Left lung (tissue), 14 donors: ENCODE measurements at places on chromosomes 16 and 17.

DNA sequence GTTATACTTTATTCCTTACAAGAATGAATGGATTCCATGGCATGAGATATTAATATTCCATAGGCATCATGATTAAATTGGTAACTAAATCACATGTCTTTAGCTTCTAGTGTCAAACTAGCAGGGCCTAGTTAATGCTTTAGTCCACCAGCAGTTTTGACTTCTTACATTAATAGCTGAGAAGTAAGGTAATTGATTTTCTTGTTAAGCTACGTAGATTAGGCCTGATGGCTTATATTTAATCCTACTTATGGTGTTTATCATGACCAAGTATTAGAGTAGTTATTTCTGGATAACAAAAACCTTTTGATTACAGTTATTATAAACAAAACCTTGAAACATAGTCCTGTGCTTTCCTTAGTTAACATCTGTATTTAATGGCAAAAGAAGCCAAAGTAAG is 184.5 kb downstream of the TANC2 start:
- no peak for DNase-seq

DNA sequence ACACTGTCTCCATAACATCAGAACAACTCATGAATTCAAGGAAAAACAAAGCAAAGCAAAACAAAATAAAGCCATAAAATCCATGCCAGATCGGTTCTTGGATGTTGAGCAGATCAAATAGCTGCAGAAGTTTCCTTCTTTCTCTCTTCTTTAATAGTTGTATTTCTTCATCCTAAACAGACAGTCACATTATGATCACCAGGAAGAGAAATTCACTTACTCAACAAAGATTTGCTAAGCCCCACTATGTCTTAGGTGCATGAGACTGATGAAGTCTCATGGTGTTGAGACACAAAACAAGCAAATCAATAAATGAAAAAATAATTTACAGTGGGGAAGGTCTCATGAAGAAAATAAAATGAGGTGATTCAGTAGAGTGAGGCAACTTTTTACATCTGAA is 72.8 kb downstream of the WIPI1 start:
- no peak for DNase-seq

GRCh38 chr17:29640981-29641642 is 18.4 kb upstream of the CORO6 start:
- DNase-seq, result no peak

DNA sequence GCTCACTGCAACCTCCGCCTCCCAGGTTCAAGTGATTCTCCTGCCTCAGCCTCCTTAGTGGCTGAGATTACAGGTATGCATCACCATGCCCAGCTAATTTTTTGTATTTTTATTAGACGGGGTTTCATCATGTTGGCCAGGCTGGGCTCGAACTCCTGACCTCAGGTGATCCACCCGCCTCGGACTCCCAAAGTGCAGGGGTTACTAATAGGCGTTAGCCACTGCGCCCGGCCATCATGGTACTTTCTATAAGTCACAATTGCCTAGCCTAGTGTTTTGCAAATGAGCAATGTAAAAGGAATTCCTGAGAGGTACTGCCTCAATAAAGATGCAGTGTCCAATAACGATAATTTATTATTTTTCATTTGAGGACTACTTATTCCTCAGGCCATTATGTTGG is 13.9 kb upstream of the PSMC3IP start:
- no peak for DNase-seq

DNA sequence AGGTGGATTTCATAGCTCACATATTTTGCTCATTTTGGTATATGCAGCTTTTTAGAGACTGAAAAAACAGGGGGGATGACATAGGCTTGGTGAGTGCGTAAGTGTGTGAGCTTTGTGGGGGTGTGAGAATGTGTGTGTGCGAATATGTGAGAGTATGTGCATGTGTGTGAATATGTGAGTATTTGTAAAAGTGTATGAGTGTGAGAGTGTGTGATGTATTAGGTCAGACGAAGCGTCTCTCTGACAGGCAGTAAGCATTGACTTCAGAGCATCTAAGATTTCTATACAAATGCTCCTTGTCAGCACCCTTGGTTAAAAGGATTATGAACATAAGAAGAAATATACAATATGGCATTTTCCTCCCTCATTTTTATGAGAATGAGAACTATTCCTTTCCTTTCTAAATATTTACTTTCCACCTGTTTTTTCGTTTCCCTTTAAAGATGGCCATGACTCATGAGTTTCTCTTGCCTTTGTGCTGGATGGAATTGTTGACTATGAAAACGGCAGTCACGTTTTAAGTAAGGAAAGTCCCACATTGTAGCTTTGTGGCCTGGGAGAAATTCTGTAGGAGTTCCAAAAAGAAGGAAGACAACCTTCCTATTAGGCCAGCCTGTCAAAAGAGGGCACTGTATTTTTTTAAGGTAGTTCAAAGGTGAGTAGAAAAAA is 276.4 kb downstream of the FOXL1 start:
- no peak for DNase-seq

DNA sequence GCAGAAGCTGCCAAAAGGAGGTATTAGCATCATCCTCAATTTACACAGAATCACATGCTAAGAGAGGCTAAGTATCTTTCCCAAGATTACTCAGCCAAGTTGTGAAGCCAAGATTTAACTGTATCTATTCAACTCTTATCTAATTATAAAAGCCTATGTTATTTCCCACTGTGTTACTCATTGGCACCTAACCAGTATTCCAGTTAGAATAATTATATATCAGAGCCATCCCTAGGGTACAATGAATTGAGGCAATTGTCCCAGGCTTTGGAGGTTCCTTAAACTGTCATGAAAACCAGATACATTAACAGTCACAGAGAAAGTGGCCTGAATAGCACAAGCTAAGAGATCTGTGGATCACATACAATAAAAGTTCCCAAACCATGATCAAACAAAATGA is 10.9 kb upstream of the AMFR start:
- no peak for DNase-seq

DNA sequence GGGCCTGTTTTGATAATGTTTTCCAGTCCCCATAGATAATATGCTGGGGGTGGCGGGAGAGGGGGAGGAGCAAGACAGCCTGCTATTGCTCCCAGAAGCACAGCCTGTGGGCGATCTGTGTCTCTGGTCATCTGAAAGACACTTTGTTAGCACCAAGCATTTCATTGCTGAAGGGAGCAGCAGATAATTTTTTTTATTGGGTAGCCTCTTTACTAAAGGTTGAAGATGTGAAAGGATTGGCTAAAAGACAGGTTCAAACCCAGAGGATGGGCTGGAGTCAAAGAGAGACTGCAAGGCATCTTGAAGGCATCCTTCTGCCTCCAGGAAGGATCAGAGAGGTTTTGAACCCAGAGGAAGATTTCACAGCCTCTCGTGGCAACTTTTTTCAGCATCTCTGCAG is 60.6 kb downstream of the C17orf67 start:
- no peak for DNase-seq

DNA sequence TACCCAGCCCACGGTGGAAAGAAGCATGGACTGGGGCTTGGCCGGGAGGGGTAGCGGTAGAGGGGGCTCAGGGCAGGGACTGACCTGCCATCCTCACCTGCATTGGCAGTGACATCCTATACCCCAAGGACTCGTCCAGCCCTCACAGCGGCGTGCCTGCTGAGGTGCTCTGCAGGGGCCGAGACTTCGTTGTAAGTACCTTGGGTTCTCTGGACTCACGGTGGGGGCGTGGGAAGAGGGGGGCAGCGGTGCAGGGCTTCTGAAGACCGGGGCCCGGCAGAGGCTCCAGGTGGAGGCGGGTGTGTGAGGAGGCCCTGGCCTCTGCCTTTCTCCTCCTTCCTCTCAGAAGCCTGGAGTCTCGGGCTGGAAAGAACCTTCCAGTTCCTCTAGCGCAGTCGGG is 25.5 kb downstream of the POLR3E start:
- no peak for DNase-seq

- DNase-seq, result peak; percentile 30
These were observed 18.5 kb upstream of the ARHGAP27 start for GRCh38 chr17:45451131-45451530.

DNA sequence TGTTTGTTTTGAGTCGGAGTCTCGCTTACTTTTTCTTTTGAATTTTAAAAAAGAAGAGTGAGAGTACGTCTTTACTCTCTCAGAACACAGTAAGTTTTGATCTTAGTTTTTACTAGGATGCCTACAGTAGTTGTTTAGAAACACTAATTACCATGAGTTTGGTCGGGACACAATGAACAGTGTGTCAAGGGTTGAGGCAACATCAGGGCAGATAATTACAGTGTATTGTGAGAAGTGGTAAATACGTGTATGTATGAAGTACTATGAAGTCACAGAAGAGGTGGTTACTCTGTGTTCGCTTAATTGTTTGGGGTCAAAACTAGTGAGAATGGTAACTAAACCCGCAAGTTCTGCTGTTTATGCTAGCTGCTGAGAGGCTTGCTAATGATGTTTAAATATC is 18.2 kb downstream of the PAFAH1B1 start:
- no peak for DNase-seq

GRCh38 chr16:67403976-67404555 is 10.8 kb upstream of the TPPP3 start:
- no peak for DNase-seq

DNA sequence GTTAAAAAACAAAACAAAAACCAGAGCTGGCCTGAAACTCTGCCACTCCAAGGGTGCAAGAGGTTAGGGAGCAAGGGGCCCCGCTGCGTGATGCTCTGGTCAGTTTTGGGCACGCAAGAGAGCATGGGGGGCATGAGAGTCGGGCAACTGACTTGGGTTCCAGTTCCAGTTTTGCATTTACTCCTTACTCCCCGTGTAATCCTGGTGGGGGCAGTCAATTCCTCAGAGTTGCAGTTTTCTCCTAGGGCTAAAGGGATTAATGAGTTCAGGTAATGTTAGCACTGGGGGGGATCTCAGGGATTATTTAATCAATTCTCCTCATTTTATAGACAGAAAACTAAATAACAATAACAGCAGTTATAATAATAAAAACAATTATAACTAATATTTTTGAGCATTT is 72.9 kb upstream of the PMFBP1 start:
- no peak for DNase-seq

DNA sequence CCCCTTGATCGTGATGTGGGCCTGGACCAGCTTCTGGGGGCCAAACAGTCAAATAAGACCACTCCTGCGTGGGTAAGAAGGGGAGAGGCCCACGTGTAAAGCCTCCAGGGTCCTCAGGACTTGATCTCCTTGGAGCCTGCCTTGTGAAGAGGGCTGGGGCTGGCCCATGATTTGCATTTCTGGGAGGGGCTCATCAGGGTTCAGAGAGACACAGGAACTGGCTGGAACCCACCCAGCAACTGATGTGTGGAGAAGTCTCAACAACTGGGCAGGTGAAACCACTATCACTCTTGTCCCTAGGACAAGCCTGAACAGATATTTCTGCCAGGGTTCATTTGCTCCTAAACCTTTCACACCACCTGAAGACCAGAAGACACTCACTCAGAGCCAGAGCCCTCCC is 214.7 kb downstream of the ZNF423 start:
- no peak for DNase-seq

DNA sequence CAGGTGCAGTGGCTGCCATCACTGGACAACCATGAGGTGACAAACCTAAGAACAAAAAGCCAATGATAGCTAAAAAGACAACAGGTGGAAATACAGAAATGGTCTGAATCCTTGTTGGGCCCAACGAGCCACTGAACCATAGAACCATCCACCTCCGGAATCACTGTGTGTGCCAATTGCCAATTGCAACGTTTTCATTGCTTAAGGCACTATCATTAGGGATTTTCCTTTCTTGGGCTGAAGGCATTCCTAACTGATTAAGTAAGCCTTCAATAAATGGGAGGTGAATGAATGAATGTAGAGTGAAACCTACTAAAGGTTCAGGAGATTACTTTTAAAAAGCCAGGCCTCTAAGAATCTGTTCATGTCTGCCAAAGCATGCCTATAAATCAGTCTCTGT is 3.6 kb downstream of the USP31 start:
- no peak for DNase-seq

GRCh38 chr16:4944333-4945281 is 7.7 kb upstream of the PPL start:
- peak; percentile 90 for DNase-seq

GRCh38 chr17:14340857-14341754 is 40.2 kb downstream of the HS3ST3B1 start:
- DNase-seq, result no peak

- no peak for DNase-seq
These were observed 8.8 kb downstream of the SCIMP start for GRCh38 chr17:5225668-5226457.

- DNase-seq, result no peak
These were observed 57.3 kb downstream of the B9D1 start for GRCh38 chr17:19305256-19305655.

DNA sequence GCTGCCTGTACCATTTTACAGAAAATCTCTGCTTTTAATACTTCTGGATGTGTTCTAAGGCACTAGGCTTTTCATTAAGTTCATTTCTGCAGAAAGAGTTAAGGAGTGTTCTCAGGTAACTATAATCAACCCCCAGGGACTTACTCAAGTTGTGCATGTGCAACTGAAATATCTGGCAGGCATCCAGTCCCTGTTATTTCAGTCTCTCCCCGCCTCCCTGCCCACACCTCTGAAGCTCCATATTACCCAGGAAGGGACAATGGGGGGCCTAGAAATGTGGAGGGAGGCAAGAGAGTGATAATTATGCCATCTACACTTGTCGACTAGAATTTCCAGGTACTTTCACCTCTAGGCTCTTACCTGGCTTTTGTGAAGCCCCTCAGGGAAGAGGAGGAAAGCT is 432.2 kb downstream of the MAF start:
- DNase-seq, result no peak

GRCh38 chr16:53413864-53414263 is 20.4 kb upstream of the RBL2 start:
- no peak for DNase-seq

DNA sequence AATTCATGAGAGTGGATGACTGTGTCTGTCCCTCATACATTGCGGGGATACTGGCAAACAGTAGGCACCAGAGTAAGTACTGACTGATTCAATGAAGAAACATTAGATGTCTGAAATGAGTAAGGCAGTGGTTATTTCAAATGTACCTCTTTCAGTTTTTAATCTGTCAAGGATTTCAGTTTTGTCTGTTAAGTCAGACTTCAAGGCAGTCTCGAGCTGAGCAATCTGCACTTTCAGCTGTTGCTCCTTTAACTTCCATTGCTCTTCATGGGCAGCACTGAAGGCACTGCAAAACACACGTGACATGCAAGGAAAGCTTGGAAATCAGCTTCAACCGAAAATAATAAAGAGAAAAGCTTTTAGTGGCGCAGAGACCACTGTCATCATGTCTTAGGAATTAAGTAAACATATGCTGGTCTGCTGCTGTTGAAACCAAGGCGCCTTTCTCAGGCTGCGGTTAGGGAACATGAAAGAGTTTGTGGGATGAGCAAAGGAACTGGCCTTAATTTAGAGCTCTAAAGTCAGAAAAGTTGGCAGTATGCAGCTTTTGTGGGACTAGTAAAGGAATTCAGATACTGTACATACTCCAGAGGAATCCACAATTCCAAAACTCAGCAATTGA is 38.8 kb downstream of the RPGRIP1L start:
- DNase-seq, result peak; percentile 3
